ENCODE measurements at places on chromosomes 13 and 19.

DNA sequence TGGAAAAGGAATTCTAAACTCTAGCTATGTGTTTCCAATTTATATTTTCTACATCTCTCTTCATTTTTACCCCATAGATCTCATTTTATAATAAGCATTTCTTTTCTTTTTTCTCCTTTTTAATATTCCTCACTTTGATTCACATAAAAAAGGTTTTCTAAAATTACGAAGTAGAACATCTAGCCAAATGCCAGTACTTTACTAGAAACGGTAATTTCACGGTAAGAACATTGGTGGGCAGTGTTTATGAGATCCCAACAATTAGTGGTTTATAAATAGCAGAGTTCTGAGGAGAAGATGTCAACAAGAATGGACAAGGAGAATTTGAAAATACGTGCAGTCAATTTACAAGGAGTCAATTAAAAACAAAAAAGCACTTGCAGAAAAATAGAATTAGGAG is 94.8 kb downstream of the PCDH9 start:
- DNase-seq, result no peak

DNA sequence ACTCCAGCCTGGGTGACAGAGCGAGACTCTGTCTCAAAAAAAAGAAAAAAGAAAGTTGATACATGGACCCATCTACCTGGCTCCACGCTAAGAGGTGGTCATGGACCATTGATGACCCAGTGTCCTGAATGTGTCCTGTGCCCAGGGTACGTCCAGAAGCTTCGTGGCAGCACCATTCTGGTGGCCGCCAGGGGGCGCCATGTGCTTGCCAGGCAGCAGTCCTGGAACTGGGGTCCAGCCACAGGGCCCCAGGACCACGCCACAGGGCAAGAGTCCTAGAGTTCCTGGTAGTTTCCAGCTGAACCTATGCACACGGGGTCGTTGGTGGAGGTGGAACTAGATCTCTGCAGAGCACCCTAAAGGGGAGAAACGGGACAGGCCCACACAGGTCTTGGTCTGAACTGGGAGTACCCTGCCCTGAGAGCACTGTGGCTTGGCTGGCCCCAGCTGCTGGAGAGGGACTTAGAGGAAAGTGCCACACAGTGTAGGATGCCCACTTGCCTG is 19.9 kb upstream of the FBXO27 start:
- DNase-seq, result peak; percentile 52

DNA sequence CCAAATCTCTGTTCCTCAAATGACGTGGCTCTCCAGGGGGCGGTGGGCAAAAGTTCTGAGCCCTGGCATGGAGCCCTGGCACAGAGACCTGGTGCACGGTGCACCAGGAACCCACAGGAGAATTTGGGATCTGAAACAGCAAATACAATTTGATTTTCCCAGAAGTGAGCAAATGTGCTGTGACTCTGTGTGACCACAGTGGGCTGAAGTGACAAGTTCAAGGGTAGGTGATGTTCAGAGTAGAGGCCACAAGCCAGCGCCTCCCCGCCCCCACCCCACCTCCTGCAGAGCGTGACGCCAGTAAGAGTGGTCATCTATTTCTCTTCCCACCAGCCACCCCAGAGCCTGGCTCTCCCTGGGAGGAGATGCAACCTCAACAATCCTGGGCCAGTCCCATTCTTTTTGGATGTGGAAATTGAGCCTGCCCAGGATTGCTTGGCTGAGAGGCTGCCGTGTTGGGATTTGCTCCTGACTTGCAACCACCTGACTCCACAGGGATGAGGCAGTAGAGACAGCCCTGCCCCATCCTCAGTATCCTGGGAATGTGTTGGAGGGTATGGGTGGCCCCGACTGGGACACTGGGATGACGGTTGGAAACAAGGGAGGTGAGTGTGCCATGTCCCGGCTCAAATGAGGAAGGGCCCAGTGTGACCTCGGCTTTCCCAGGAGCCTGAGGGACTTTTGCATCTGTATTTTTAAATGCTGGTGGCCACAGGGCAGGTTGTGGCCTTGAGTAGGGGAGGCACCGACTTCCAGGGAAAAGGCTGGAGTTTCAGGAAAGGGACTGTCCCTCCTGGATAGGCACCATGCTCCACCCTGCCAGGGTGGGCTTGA is 11.1 kb upstream of the BCL3 start:
- no peak for DNase-seq

- no peak for DNase-seq
Observed at GRCh38 chr13:58254943-58255342, 623.4 kb downstream of the PCDH17 start.

DNA sequence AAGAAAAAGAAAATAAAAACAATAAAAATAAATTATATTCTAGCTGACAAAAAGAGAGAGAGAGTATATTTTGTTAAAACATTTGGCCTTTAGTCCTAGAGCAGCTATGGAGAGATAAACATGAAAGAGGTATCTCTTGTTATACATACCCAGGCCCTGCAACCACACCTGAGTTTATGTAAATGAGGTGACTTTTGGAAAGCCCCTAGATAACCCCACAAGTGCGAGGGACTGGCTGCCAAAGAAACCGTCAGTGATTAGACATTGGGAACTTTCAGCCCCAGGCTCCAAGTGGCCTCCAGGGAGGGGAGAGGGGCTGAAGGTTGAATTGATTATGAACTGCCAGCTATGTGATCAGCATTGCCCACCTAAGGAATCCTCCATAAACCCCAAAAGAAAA is 2.1 kb upstream of the NLRP7 start:
- DNase-seq, result no peak

GRCh38 chr19:7705387-7706187 is 3.7 kb upstream of the FCER2 start:
- DNase-seq, result peak; percentile 57

DNA sequence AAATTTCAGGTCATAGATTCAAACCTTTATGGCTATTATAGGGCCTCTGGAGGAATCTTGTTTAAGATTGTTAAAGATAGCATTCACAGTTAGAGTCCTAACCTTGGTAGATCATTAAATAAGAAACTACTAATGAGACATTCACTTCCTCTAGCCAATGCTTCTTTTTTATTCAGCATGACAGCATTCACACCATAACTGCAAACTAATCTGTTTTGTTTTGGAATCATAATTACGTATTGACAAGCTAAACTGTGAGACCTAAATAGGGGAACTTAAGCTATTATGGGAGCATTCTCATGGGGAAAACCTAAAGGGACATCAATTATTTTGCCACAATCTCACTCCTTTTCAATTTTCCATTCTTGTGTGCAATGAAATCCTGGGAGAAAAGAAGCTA is 653.8 kb downstream of the PCDH9 start:
- DNase-seq, result no peak

GRCh38 chr19:13024126-13024950 is 29.1 kb downstream of the NFIX start:
- no peak for DNase-seq

GRCh38 chr19:50952910-50953309 is at the start of gene KLK5:
Gene KLK5, minus strand, starts transcription at chr19:50953038. Its CDS starts 381 bp downstream, at chr19:50952657.
- DNase-seq, result no peak

DNA sequence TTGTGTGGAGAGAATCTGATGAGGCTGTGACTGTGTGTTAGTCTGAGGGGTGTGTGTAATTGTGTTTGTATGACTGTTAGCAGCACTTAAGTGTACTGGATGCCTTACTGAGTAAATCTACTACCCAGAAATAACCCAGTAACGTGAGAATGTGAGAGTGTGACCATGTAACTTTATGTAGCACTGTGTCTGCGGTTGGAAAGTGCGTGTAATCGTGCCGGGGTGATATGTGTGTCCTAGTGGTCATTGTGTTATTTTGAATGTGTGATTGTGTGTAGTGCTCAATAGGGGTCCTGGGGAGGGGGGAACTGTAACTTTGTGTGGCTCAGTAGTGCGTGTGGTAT is 550 bp downstream of the ZNF383 start:
- DNase-seq, result no peak

DNA sequence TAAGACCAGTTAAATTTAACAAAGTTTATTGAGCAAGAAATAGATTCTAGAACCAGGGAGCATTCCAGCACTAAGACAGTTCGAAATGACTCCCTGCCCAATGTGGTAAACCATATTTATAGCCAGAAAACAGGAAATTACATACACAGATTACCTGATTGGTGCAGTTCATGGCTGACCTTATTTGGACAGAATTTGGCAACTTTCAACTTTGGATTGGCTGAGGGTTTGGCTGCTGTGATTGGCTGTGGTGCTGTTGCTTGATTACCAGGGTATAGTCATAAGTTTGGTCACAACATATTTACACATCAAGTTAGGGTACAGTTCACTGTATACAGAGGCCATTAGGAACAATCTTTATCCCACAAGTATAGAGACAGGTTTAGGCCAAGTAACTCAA is 984.8 kb upstream of the MIR17HG start:
- DNase-seq, result no peak

GRCh38 chr13:99044764-99045163 is 66.9 kb upstream of the DOCK9 start:
- DNase-seq, result no peak

GRCh38 chr13:91347996-91348905 is 764 bp downstream of the MIR17HG start:
- peak; percentile 61 for DNase-seq

DNA sequence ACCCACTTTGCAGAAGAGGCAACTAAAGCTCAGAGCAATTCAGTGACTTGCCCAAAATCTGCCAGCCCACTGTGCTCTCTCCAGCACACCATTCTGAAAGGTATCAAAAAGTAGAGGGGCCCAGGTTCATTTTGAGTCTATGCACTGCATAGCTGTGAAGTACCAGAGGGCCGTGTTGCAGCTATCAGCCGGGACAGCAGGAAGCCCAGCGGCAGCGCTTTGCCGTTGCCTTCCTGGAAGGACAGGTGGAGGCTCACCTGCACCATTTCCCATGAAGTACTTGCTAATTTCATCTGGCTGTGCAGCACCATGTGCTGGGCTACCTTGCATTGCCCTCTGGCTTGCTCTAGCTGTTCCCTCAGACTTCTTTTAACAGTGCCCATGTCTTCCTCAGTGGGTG is 2.7 kb upstream of the SERPINE3 start:
- DNase-seq, result no peak

DNA sequence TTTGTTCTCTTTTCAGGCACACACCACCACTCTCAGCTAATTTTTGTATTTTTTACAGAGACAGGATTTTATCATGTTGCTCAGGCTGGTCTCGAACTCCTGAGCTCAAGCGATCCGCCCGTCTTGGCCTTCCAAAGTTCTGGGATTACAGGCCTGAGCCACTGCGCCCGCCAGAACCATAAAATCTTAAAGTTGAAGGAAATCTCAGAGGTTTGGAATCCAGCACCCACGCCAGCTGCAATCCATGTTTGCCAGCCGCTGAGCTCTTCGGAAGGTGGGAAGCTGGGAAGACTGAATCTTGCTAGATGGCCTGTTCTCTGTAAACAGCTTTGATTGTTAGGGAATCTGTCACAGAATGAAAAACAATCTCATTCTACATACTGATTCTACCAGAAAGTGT is 38.5 kb downstream of the SPATA13 start:
- DNase-seq, result no peak

GRCh38 chr13:107767119-107767518 is 448.2 kb downstream of the LIG4 start:
- no peak for DNase-seq

- no peak for DNase-seq
Observed at GRCh38 chr13:112819111-112819510, 129.3 kb downstream of the ATP11A start.

DNA sequence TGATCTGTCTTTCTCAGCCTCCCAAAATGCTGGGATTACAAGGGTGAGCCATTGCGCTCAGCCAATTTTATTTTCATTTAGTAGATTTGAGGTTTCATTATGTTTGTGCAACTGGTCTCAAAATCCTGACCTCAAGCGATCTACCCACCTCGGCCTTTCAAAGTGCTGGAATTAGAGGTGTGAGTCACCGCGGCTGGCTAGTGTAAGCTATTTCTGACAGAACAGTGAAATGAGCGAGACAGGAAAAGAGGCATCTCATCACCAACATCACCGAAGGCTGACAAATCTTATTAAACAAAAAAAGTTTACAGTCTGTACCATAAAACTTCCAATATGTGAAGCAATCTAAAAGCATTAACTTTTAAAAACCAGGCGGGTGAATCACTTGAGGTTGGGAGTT is 12.2 kb upstream of the ZNF888 start:
- DNase-seq, result no peak

- no peak for DNase-seq
Observed at GRCh38 chr19:7993560-7993959, 11.9 kb downstream of the ELAVL1 start.

GRCh38 chr13:61833228-61833627 is 417.6 kb upstream of the PCDH20 start:
- DNase-seq, result no peak

- DNase-seq, result no peak
Observed at GRCh38 chr19:28736528-28736927, 476.4 kb downstream of the UQCRFS1 start.

DNA sequence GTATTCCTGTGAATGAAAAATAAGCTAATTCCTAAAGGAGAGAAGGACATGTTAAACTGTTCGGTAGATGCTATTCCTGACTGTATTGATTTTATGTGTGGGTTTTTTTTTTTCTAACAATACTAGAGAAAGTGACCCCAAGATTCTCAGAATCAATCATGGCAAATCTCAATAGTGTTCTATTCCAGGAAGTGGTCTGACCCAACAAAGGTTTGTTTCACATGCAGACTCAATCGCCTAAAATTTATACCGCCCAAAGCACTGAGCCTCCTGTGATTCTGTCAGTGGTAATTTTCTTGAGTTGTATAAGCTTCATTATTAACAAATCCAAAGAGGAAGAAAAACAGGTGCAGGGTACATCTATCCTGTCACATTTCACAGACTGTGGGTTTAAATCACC is 293.7 kb downstream of the SUCLA2 start:
- no peak for DNase-seq

DNA sequence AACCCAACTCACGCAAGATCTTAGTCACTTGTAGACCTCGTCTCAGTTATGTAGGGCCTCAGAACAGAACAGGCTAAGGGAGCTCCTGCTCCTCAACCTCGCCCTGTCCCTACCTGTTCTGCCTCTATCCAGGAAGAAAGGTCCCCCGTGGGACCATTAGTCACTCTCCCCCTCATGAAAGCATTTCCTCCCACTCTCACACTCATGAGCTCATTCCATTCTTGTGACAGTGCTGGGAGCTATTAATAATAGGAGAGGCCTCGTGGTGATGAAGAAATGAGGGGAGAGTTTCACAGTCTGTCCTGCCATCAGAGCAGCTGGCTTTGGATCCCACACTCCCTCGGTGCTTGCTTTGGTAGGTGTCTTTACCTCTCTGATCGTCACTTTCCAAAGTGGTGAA is 10.2 kb downstream of the PPP2R1A start:
- no peak for DNase-seq

Data from stimulated activated CD8-positive, alpha-beta memory T cell treated with anti-CD3 and anti-CD28 coated beads, Interleukin-4, amount 100 ng/mL, for 24 hours (primary cell).